Activated T-helper 1 cell treated with Interleukin-2 at 50 U/mL for 16 hours (primary cell): ENCODE measurements at places on chromosomes 6 and 20.

DNA sequence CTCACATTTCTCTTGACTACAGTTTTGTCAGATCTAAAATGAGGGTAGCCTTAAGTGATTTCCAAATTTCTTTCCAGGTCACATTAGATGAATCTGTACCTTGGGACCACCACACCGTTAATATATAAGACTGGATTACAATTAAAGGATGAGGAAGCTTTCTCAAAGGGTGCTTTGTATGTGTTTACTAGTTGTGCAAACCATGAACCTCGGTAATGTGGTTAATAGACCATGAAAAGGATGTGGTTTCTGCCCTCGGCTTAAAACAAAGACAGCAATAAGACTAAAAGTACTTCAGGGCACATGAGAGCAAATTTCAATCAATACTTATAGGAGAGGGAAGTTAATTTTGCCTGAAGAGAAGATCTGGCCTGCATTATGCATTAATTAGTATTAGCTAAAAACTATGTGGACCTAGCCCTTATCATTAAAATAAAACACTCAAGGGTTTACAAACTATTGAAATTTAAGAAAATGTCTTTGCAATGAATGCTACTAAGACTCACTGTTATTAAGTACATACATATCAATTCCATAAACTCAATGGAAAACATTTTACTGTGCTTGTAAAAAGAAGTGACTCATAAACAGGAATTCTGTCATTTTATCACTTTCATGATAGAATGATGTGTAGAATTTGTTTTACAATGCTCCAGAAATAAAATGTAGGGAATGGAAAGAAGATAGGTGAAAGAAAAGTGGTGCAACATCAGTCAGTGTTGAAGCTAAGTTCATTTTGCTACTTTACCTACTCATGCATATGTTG is 936 bp upstream of the TMX4 start:
- DNase-seq, result no peak

GRCh38 chr20:36950414-36951197 is 902 bp downstream of the SAMHD1 start:
- no peak for DNase-seq

DNA sequence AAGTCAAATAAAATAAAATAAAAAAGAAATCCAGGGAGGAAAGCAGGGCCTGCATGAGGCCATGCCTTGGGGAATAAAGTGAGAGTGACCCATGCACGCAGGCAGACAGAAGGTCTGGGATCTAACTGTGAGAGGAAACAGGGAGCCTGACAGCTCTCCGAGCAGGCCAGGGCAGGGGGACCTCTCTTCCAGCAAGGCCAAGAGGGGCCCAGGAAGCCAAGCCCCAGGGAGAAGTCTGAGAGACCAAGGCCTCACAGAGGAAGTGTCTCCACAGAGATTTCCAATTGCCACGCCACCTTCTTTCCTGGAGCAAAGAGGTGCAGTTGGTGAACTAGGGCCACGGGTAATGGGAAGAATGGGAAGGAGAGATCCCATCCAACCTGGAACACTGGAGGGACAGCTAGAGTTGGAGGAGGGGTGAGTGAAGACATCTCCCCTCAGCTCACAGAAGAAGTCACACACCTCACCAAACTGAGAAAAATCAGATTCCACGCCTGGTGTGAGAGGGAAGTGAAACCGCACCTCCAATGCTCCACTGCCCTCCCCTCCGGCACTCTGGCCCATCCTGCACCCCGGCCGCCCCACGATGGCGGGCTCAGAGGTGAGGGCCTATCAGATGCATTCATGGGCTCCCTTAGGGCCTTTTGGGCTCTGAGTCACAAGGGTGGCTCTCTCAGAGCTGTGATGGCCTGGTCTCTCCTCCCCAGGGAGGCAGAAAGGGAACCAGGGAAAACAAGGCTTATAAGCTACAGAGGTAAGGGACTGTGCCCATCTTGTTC is 25.1 kb upstream of the TAF8 start:
- DNase-seq, result no peak

DNA sequence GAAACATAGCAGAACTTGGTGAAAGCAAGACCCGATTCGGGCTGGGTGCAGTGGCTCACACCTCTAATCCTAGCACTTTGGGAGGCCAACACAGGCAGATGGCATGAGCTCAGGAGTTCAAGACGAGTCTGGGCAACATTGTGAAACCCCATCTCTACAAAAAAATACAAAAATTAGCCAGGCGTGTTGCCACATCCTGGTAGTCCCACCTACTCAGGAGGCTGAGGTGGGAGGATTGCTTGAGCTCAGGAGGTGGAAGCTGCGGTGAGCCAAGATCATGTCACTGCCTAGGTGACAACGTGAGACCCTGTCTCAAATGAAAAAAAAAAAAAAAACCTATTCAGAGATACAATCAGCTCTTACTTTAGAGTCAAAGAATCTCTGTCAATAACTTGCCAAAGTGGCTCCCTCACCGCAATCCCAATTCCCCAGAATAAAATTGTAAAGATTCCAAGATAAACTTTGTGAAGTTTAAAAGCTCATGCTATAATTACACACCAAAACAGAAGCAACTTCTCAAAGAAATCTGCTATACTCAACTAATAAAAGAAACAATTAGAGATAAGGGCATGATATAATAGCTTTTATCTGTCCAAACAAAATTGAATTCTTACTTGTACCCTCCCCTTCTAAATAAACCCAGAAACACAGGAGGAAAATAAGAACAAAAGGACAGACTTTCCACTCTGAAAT is 33.6 kb downstream of the CDK19 start:
- DNase-seq, result no peak

- DNase-seq, result no peak
These were observed 59.6 kb downstream of the RAB44 start for GRCh38 chr6:36757206-36757605.

- DNase-seq, result no peak
These were observed 66.7 kb upstream of the ZNF217 start for GRCh38 chr20:53660078-53660909.

- no peak for DNase-seq
These were observed 133.4 kb downstream of the BANF2 start for GRCh38 chr20:17833036-17833674.

DNA sequence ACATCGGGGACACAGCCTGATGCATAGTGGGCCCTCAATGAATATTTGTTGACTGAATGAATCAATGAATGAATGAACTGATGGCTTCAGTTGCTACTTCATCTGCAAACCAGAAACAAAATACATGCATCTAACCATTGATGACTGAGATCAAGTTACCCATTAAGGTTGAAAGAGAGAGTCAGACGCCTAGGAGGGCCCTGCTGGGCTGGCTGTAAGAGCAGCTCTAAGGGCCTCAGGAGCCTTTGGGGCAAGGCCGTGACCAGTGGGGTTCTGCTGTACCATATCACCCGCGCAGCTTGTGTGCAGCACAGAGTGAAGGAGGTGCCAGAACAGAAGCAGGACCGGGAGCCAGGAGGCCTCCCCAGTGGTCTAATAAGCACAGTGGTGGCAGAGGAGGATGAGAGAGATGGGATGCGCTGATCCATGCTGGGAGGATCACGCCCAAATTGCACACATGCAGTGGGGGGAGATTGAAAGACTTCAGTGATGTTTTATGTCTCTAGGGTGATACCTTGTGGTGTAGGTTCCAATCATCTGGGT is 96.1 kb upstream of the KCNG1 start:
- no peak for DNase-seq

DNA sequence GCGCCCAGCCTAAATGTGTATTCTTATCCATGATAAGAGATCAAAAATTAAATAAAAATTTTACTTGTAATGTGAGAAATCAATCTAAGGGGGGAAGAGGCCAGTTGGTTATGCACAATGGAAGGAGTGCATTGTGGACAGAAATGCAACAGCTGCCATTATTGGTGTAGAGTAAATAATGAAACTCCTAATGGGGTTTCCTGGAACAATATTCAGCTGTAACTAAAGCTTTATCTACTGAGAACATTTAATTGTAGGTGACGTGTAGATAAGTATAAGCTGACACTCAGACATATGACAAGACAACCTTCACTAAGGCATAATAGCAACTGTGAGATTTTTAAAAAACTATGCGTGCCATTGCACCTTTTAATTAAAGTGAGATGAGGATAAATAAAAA is 71.4 kb downstream of the CEP57L1 start:
- DNase-seq, result no peak

- DNase-seq, result no peak
These were observed 21.0 kb upstream of the FYN start for GRCh38 chr6:111894272-111894671.

- DNase-seq, result no peak
These were observed 6.5 kb downstream of the RIPOR2 start for GRCh38 chr6:24929242-24929641.

- DNase-seq, result no peak
These were observed 45.4 kb upstream of the ID1 start for GRCh38 chr20:31559704-31560093.

GRCh38 chr20:49821870-49822331 is 9.3 kb downstream of the SLC9A8 start:
- DNase-seq, result no peak

GRCh38 chr6:32662836-32663235 is 3.6 kb downstream of the HLA-DQB1 start:
- no peak for DNase-seq
